ENCODE measurements at places on chromosomes 11 and 22.

GRCh38 chr11:72821221-72821919 is 7.2 kb downstream of the ATG16L2 start:
- DNase-seq: no peak

- no peak for DNase-seq
Measured at GRCh38 chr11:45336136-45336535, 50.0 kb upstream of the SYT13 start.

DNA sequence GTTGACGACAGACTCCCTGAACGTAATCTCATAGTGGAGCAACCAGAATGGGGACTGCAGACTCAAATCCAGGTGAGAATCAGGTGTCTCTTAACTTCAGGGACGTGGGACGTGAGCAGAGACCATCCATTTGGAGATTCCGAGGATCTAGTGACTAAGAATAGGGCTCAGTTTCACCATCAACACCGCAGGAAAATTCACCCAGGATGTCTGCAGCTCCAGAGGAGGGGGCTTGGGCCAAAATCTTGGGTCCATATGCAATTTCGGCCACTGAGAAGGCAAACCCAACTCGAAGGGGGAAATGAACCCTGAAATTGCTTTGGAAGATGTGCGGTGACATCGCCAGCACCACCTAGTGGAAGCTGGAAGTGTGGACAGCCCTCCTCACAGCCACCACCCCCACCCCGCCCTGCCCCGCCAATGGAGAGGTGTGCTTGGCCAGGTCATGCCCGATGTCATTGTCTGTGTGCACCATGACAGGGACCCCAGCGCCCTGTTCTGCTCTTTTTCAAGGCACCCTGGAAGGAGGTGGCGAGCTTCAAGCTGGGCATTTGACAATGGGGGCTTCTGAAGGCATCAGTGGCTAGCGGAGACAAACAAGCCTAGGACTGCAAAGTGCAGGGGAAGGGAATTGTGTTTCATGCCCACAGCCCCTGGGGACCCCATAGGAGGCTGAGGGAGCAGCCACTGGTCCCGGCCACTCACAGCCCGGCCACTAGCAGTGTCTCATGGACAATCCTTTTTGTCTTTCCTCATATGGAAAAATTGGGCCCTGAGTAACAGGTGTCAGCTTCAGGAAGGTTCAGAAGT is 24.8 kb downstream of the APOL1 start:
- DNase-seq: no peak

DNA sequence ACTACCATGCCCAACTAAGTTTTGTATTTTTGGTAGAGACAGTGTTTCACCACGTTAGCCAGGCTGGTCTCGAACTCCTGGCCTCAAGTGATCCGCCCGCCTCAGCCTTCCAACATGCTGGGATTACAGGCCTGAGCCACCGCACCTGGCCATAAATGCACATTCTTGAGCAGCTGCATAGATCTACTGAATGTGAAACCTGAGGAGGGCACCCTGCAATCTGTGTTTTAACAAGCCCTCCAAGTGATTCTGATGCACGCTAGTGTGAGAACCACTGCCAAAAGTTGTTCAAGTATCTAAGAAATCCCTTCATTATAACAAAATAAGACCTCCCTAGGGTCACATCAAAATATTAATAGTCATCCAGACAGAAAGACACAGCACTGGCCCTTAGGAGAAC is 89.3 kb downstream of the RDX start:
- DNase-seq: no peak

- DNase-seq: no peak
Measured at GRCh38 chr22:32776802-32777201, 24.7 kb upstream of the TIMP3 start.

GRCh38 chr11:73318501-73319011 is 10.5 kb downstream of the ARHGEF17 start:
- no peak for DNase-seq

- DNase-seq: no peak
Measured at GRCh38 chr11:65911682-65912568, 6.9 kb downstream of the C11orf68 start.

DNA sequence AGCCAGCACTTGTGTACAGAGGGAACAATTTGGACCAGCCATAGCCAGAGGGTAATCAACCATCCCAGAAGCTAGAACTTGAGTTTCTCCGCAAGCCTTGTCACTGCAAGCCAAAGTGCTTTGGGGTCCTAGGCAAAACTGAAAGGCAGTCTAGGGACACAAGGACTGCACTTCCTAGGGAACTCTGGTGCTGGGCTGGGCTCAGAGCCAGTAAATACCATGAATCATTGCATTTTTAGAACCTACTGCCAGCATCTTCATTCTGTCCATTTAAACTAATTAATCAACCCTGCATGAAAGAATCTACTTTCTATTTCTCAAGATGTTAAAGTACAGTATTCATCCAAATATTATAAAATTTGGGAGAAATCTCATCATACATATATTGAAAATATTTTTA is 20.0 kb downstream of the PATE3 start:
- no peak for DNase-seq

DNA sequence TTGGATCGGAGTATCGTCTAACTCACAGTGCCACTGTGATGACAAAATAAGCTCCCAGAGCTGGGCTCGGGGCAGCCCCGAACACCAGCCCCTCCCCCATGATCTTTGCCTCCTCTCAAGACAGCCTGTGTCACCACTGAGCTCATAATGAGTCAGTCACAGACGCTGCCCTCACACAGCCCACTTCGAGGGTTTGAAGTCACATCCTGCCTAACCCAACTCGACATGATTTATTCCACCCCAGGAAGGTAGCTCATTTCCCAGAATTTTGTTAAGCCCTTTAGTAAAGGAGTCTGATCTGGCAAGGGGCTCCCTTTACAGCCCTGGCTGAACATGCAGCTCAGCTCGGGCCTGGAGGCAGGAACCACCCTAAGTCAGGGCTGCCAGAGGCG is 22.8 kb downstream of the MYH9 start:
- DNase-seq: no peak

DNA sequence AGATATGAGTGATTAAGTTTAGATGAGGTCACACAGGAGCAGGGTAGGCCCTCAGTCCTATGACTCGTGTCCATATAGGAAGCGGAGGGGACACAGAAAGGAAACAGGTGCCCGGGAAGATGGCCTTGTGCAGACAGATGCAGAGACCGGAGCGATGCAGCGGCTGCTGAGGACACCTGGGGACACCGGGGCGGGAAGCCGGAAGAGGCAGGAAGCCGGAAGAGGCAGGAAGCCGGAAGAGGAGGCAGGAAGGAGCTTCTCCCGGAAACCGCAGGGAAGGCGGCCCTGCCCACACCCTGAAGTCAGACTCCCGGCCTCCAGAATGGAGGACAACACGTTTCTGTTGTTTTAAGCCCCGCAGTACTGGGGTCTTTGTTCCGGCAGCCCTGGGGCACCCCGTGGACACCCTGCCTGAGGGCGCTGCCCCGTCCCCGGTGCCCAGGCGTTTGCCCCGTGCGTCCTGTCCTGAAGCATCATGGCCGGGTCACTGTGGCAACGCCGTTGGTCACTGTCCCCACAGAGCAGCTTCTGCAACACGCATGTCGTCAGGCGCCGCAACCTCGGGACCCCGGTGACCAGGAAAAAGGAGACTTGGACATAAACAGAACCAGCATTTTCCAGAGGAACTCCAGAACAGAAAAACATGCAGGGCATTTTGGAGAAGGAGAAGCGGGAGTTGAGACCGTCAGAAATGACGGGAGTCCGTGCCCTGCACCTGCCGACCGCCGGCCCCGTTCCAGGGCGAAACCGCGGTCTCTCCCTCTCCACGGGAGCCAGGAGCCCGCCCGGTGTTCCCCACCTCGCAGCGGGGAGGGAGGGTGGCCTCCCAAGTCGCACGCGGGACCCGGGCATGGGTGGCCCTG is 103.4 kb downstream of the BRD1 start:
- no peak for DNase-seq

DNA sequence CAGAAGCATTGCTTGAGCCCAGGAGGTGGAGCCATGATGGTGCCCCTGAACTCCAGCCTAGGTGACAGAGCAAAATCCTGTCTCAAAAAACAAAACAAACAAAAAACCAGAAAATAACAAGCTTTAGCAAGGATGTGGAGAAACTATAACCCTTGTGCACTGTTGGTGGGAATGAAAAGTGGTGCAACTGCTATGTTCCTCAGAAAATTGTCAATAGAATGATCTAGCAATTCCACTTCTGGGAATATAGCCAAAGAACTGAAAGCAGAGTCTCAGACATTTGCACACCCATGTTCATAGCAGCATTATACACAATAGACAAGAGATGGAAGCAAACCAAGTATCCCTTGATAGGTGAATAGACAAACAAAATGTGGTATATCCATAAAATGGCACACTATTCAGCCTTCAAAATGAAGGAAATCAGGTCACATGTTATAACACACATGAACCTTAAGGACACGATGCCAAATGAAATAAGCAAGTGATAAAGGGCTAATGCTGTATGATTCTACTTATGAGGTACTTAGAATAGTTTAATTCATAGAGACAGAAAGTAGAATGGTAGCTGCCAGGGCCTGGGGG is 15.9 kb downstream of the KLHL22 start:
- DNase-seq: no peak

DNA sequence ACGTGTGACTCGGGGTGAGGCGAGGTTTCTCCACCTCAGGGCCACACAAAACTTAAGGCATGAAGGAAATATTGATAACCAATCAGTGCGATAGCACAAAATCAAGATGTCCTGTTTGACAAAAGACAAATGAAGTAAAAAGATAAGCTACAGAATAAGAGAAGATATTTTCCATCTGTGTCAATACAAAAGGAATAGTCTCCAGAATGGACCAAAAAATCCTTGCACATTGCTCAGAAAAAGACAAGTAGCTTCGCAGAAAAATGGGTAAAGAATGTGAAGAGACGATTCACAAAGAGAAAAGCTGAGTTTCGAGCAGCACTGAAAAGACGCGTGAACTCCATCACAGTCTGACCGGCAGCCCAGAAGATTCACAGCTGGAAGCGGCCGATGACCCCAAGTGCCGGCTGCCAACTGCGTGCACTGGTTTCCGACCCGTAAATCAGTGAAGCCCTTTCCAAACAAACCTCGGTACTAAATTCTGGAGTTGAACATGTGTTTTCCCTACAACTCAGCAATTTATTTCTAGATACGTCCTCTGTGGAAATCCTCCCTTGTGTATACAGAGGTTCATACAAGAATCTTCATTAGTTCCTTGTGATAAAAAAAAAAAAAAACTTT is 308.4 kb downstream of the BRD1 start:
- DNase-seq: no peak

DNA sequence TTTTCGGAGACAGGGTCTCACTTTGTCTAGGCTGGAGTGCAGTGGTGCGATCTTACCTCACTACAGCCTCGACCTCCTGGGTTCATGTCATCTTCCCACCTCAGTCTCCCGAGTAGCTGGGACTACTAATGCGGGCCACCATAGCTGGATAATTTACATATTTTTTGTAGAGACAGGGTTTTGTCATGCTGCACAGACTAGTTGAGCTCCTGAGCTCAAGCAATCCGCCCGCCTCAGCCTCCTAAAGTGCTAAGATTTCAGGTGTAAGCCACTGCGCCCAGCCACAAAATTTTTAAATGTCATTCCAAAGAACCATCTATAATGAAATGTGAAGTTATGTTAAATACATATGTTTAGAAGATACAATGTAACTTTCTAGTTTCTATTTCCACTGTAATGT is 4747.7 kb upstream of the OR11H1 start:
- DNase-seq: no peak

- DNase-seq: no peak
Measured at GRCh38 chr11:60918939-60919265, 4.9 kb downstream of the TMEM109 start.

GRCh38 chr11:60863550-60864521 is 3.5 kb upstream of the ZP1 start:
- no peak for DNase-seq

DNA sequence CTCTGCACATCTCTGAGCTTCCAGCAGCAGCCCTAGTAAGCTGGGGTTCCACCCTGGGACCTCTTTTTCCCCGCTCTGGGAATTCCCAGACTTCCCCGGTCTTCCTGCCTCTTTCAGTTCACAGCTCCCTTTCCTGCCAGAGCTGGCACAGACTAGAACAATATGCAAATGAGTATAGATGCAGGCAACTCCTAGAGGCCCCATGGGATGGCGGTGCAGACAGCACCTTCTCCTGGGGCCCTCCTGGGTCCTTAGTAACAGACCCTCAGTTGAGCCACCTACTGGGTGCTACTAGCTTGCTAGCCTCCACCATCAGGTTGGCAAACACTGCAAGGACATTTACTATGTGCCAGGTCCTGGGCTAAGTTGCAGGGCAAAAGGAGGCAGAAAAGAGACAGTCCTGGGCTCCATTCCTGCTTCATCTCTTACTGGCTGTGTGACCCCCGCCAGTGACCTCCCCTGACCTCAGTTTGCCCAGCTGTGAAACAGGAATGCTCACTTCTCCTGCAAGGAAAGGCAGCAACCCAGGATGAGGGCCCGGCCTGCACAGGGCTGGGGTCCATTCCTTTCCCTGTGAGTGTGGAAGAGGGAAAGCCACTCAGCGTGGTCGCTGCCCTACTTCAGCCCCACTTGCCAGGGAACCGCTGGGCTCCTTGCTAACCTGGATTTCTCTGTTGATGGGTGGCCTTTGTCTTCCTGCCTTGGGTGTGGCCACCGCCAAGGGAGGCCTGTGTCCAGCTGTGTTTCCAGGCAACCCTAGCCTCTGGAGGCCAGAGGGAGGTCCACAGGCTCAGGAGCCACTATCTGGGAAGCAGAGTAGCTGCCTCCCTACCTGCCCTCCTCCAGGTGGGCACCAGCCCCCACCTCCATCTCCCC is 7.3 kb downstream of the RELT start:
- no peak for DNase-seq

DNA sequence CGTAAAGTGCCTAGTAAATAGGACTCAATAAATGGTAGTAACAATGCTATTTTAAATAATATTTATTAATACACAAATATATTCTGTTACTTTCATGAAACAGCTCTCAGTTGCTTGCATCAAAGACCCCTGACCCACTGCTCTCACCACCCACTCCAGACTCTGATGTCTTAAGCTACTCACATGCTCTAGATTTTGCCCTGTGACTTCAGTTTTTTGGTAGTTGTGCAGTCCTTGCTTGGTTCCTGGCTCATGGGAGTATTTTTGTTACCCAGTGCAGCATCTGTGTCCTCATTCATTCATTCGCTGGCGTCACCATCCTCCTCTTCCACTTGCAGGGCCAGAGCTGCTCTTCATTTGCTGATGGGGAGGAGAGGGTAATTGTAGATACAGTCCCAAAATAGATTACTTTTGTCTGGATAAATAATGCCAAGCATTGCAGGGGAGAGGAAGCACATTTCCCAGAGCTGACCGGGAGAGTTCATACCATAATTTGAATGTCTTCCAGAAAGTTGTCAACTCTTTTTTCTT is 12.7 kb downstream of the MRPL48 start:
- DNase-seq: no peak

- DNase-seq: no peak
Measured at GRCh38 chr22:37428649-37429586, 1.6 kb upstream of the ELFN2 start.

GRCh38 chr11:123421589-123421988 is 8.5 kb upstream of the GRAMD1B start:
- no peak for DNase-seq

- no peak for DNase-seq
Measured at GRCh38 chr11:10606536-10607208, 38.2 kb upstream of the LYVE1 start.

DNA sequence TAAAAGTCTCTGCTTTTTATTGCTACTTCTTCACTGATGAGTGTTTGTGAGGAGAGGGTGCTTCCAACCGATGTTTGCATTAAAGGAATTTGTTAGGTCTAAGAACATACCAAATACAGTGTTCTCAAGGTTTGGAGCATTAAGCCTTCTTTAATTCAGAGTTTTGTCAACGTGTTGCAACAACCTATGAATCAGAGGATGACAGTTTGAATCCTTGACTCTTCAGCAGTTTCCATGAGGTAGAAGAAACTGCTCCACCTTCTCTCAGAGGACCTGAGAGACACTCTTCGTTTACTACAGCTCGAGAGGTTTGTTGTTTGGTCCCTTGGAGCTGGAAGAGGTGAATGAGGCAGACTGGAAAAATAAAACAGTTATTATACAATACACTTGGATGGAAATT is 55.7 kb downstream of the NCAM1 start:
- no peak for DNase-seq
